Endothelial cell of coronary artery (primary cell): ENCODE measurements at places on chromosomes 1 and 21. TPM values are rescaled to one million over a fixed set of nuclear protein-coding genes. Genes with fewer than 3 reads are reported as not detected.

LDLRAD2 gene
- total RNA-seq: under 0.01 TPM in 1 of 2 replicates, not detected in the other

TATDN3 gene
- total RNA-seq: 9.1 and 9.3 TPM in 2 replicates

RNASEL gene
- total RNA-seq: 2.0 and 6.5 TPM in 2 replicates

SLC39A1 gene
- total RNA-seq: 75.8 and 90.5 TPM in 2 replicates

NOTCH2 gene
- 23.8 and 60.5 TPM in 2 replicates for total RNA-seq

SUSD4 gene
- total RNA-seq: under 0.01 TPM in 1 of 2 replicates, not detected in the other

KCNT2 gene
- 0.09 and 2.0 TPM in 2 replicates for total RNA-seq

OXCT2 gene
- 1.7 and 2.5 TPM in 2 replicates for total RNA-seq

TTC13 gene
- 16.5 and 19.4 TPM in 2 replicates for total RNA-seq

URB1 gene
- total RNA-seq: 16.0 and 16.3 TPM in 2 replicates

TINAGL1 gene
- 336 and 343 TPM in 2 replicates for total RNA-seq

OLFM3 gene
- not detected in 2 replicates for total RNA-seq

CTTNBP2NL gene
- total RNA-seq: 19.4 and 20.0 TPM in 2 replicates

CYP2J2 gene
- 0.09 TPM in 1 of 2 replicates, not detected in the other for total RNA-seq

ATP6V0B gene
- total RNA-seq: 95.7 and 103 TPM in 2 replicates

KIF26B gene
- total RNA-seq: 0.09 and 0.47 TPM in 2 replicates

RPF1 gene
- 31.7 and 31.8 TPM in 2 replicates for total RNA-seq

COA6 gene
- 21.4 and 22.7 TPM in 2 replicates for total RNA-seq

CD5L gene
- not detected in 2 replicates for total RNA-seq

NR0B2 gene
- total RNA-seq: not detected in 2 replicates

CCNL2 gene
- 80.2 and 143 TPM in 2 replicates for total RNA-seq

PRR9 gene
- not detected in 2 replicates for total RNA-seq

NEGR1 gene
- 4.2 and 4.8 TPM in 2 replicates for total RNA-seq

TTLL7 gene
- 2.8 and 6.0 TPM in 2 replicates for total RNA-seq

C1orf226 gene
- 0.72 and 0.85 TPM in 2 replicates for total RNA-seq

GBP6 gene
- not detected in 2 replicates for total RNA-seq

CCDC27 gene
- total RNA-seq: not detected in 2 replicates

AADACL3 gene
- total RNA-seq: not detected in 2 replicates

MRAP gene
- total RNA-seq: not detected in 2 replicates

INSRR gene
- not detected in 2 replicates for total RNA-seq

FOXD3 gene
- not detected in 2 replicates for total RNA-seq

S100A7A gene
- not detected in 2 replicates for total RNA-seq

KRTAP12-2 gene
- not detected in 2 replicates for total RNA-seq

GSTM5 gene
- total RNA-seq: 0.09 TPM in 2 replicates

OR6K3 gene
- total RNA-seq: not detected in 2 replicates

ADCY10 gene
- under 0.01 TPM in 1 of 2 replicates, not detected in the other for total RNA-seq

TMOD4 gene
- 0.28 and 0.36 TPM in 2 replicates for total RNA-seq

OR2L8 gene
- total RNA-seq: not detected in 2 replicates

KRTAP19-3 gene
- total RNA-seq: not detected in 2 replicates

DCDC2B gene
- total RNA-seq: not detected in 2 replicates

FAM167B gene
- total RNA-seq: 1.7 and 9.8 TPM in 2 replicates

GPA33 gene
- total RNA-seq: not detected in 2 replicates
